ENCODE measurements at places on chromosomes 1 and 21. TPM values are rescaled to one million over a fixed set of nuclear protein-coding genes. Genes with fewer than 3 reads are reported as not detected.

KCNQ4 gene
- 4.1 TPM for total RNA-seq

ZNF648 gene
- 0.27 TPM for total RNA-seq

DNA sequence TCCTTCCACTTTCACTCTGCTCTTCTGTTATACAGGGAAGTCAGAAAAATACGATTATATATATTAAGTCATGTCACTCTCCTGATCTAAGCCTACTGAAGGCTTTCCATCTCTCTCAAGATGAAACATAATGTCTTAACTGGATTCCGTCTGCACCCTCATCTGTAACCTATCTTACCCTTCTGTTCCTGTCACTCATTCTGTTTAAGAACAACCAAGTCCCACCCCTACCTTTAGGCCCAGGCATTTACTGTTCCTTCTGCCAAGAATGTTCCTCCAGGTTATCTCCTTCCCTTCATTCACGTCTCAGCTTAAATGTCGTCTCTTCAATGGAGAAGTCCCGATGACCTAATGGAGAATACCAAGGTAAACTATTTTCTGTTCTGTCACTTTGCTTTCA is 1802.4 kb downstream of the MRPL39 start:
- H3K36me3 ChIP-seq: no peaks in the 10 kb centered on the region
- DNase-seq: no peak
- H3K4me1 ChIP-seq: no peaks in the 10 kb centered on the region
- H3K4me3 ChIP-seq: no peak overlapping the region
- H3K27ac ChIP-seq: no peak overlapping the region

- no peaks in the 10 kb centered on the region for H3K27me3 ChIP-seq
- H3K27ac ChIP-seq: peak within 1 kb of the TSS; percentile 57
- H3K4me3 ChIP-seq: peak within 1 kb of the TSS; percentile 34
- H3K36me3 ChIP-seq: no peaks in the 10 kb centered on the region
Measured at GRCh38 chr1:196651637-196652215, at the start of gene CFH. CFH (plus strand) TSS chr1:196652043; CDS start chr1:196652118, 75 bp downstream.

DNA sequence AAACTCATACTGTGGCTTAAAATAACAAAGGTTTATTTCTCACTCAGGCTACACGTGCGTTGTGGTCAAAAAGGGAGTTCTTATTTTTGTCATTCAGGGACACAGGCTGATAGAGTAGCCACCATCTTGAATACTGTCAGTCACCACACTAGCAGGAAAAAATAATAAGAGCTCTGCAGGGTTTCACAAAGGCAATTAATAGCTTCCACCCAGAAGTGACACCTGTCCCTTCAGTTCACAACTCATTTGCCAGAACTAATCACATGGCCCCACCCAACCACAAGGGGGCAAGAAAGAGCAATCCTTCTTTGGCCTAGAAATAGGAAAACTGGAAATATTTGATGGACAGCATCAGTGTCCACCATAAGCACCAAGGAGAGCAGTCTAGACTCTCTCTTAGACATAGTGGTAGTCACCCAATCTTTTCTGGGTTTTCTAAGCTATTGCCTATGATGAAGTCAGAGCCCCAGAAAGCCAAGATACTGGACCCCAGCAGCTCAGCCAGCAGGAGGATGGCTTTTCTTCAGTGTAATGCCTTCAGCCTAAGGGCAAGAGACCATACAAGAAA is 8.2 kb downstream of the HAPLN2 start:
- no peak overlapping the region for H3K4me3 ChIP-seq
- peaks cover 3% of the 10 kb centered on the region for H3K4me1 ChIP-seq
- H3K27me3 ChIP-seq: peaks cover 9% of the 10 kb centered on the region
- H3K36me3 ChIP-seq: no peaks in the 10 kb centered on the region

DNA sequence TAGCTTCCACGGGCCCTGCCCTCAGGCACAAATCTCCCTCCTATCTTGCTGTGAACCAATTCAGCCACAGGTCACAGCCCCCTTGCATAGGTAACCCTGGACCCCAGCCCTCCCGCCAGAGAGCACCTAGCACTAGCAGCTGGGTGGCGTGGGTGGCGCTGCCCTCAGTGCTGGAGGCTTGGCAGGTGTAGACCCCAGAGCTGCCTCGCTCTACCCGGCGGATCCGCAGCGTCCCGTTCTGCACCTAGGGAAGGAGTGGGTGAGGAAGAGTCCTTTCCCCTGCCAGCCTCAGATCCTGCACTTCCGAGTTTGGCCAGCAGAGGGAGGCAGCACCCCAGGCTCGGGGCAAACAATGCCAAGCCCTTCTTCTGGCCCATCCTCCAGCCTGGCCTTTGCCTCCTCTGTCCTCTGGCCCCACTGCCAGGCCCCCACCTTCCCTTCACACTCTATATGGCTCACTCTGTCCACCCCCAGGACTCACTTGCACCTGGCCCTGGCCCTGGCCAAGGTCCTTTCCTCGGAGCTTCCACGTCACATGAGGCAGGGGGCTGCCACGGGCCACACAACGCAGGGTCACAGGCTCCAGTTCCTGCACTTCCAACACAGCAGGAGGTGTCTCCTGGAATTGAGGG is 9.0 kb downstream of the IGSF9 start:
- H3K4me3 ChIP-seq: no peak overlapping the region
- H3K27ac ChIP-seq: no peak overlapping the region
- peaks cover 22% of the 10 kb centered on the region for H3K4me1 ChIP-seq
- peak; percentile 68 for DNase-seq

GRCh38 chr1:147493349-147493748 is 48.0 kb upstream of the BCL9 start:
- H3K36me3 ChIP-seq: no peaks in the 10 kb centered on the region
- no peak overlapping the region for H3K4me3 ChIP-seq
- no peaks in the 10 kb centered on the region for H3K4me1 ChIP-seq
- peaks cover 2% of the 10 kb centered on the region for H3K27me3 ChIP-seq
- no peak for DNase-seq
- H3K27ac ChIP-seq: no peak overlapping the region

DNA sequence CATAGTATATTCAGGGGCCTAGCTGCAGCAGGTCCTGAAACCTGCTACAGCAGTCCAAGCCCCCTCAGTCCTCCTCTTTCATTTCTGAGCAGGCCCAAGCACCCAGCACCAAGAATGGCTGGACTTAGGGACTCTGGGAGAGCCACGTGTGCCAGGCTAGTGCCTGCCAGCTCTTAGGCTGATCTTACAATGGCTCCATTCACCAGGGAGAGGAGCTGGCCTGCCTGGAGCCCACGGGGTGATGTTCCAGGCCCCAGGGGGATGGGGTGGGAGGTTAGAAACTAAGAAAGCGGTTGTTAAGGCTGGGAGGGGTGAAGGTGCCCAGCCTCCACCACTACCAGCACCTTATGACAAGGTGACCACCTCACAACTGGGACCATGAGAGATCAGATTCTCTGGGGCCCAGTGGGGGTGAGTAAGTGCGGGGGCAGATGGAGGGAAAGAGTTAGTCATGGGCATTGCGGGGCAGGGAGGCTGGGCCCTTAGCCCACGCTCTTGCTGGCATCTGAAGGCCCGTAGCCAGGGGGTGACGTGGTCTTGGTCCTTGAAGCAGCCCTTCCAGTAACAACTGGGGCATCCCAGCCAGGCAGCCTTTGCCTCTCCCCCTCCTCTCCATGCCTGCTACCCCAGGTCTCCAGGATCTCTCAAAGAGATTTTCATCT is 30.3 kb upstream of the CLIC4 start:
- no peak overlapping the region for H3K27ac ChIP-seq
- no peak overlapping the region for H3K4me3 ChIP-seq
- no peaks in the 10 kb centered on the region for H3K27me3 ChIP-seq
- peaks cover 2% of the 10 kb centered on the region for H3K4me1 ChIP-seq
- H3K36me3 ChIP-seq: no peaks in the 10 kb centered on the region

GRCh38 chr1:107132780-107133179 is 8.1 kb upstream of the NTNG1 start:
- no peak for DNase-seq
- no peaks in the 10 kb centered on the region for H3K27me3 ChIP-seq
- no peak overlapping the region for H3K4me3 ChIP-seq
- H3K27ac ChIP-seq: no peak overlapping the region

- no peaks in the 10 kb centered on the region for H3K36me3 ChIP-seq
- no peaks in the 10 kb centered on the region for H3K4me1 ChIP-seq
- H3K27me3 ChIP-seq: no peaks in the 10 kb centered on the region
Measured at GRCh38 chr1:178396789-178397188, 100.0 kb downstream of the CLEC20A start.

DNA sequence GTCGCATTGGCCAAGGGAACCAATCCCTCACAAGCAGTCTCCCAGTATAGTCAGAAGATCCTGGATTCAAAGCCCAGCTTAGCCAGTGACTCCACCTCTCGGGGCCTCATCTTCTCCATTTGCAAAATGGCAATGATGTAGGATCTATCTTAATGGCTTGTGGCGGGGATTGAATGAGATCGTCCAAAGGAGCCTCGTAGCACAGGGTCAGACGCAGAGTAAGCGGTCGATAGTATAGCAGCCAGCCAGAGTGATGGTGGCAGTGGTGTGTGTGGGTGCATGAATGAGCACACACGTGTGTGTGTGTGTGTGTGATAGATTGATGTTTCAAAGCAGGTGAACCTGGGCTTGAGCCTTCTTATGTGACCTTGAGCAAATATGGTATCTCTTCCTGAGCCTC is 79.8 kb upstream of the WNT4 start:
- no peak overlapping the region for H3K27ac ChIP-seq
- no peaks in the 10 kb centered on the region for H3K36me3 ChIP-seq
- H3K27me3 ChIP-seq: peaks cover 86% of the 10 kb centered on the region

DNA sequence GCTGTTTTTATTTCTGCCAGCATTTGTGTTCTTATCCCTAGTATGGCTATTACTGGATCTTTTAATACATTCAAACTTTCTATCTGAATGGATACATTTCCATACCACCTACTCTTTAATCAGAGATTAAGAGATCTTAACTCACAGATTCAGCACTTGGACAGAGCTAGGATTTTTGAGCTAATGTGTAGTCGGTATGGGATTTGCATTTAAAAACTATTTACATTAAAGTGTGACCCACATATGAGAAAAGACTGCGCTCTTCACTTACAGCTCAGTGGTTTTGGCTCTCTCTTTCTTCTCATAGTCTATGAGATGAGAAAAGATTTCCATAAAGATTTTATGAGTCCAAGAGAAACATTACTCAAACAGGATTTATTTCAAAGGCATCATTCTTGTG is 16.4 kb downstream of the HMGB4 start:
- no peak for DNase-seq
- no peak overlapping the region for H3K4me3 ChIP-seq
- no peaks in the 10 kb centered on the region for H3K4me1 ChIP-seq
- no peak overlapping the region for H3K27ac ChIP-seq

DNA sequence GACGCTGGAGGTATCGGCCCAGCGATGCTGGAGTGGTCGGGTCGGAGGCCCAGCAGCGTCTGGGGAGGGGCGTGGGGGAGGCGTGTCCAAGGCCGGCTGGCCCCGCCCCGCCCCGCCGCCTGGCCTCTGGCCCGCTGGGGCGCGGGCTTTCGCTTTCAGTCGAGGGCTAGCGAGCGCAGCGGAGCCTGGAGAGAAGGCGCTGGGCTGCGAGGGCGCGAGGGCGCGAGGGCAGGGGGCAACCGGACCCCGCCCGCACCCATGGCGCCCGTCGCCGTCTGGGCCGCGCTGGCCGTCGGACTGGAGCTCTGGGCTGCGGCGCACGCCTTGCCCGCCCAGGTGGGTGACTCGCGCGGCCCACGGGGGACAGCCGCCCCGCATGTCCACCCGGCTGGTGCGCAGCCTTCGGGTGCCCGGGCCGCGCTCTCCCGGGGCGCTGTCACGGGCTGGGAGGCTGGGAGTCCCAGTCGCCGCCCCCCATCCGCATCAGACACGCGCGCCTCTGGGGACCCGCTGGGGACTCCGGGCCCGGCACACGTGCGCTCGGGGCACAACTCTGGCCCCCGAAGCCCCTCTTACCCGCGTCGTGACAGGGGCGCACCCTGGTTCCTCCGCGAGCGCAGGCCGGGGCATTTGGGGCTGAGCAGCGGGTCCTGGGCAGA is at the start of gene TNFRSF1B:
Gene TNFRSF1B, plus strand, starts transcription at position 158 of the 659 bp plus-strand sequence. Its CDS starts 101 bp downstream, at position 259.
- peak within 1 kb of the TSS; percentile 52 for H3K4me3 ChIP-seq
- peaks cover 10% of the 10 kb centered on the region for H3K36me3 ChIP-seq
- no peaks in the 10 kb centered on the region for H3K27me3 ChIP-seq
- peak; percentile 92 for DNase-seq

DNA sequence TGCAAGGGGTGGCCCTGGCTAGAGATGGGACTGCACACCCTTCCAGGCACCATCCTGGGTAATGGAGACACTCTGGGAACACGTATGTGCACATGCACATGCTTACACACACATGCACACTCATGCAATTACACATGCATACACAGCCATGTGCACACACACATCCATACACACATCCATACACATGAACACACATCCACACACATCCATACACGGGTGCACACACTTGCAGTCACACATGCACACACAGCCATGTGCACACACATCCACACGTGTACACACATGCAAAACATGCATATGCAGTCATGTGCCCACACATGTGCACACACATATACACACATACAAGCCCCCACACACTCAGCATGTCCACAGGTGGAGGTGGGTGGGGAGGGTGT is 22.3 kb upstream of the POFUT2 start:
- no peaks in the 10 kb centered on the region for H3K36me3 ChIP-seq
- no peak overlapping the region for H3K27ac ChIP-seq
- peaks cover 20% of the 10 kb centered on the region for H3K4me1 ChIP-seq
- DNase-seq: no peak
- no peak overlapping the region for H3K4me3 ChIP-seq

DNA sequence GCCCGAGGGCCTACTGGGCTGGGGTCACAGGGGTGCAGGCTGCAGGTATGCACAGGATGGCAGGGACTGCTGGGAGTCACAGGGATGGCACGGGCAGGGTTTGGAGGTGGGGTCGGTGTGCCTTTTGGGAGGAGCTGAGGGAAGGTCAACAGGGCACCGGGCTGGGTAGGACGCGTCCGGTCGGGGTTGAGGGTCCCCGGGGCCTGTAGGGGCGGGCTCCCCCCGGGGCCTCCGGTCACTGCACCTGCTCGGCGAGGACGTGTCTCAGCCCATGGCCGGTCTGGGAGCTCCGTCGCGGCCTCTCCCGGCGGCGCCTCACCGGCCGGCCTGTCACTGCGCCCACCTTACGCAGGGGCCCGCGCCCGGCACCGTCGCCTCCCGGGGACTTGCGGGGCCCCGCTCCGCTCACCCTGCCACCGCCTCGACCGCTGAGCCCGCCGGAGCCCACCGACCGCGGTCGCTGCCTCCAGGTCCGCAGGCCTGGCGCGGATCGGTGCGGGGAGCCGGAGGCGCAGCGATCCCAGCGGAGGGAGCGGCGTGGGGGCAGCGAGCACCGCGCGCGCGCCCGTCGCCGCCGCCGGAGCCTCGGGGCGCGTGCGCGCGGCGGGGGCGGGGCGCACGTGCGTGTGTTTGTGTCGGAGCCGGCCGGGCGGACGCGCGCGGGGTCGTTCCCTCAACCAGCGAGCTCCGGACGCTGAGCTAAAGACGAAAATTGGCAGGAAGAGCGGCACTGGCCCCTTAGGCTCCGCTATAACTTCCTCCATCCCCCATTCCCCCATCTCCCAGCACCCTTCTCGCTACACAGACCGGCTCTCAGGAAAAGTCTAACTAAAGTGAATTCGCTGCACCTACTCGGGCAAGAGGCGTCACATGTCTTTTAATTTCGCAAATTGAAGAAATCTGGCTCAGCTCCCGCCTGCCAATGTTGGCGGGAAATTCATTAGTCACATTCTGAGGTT is at the start of gene AMIGO1:
Gene AMIGO1, minus strand, starts transcription at position 552 of the 959 bp plus-strand sequence. CDS start 815 bp downstream, outside the sequence.
- DNase-seq: peak; percentile 87
- peaks cover 45% of the 10 kb centered on the region for H3K27me3 ChIP-seq
- no peaks in the 10 kb centered on the region for H3K4me1 ChIP-seq
- H3K36me3 ChIP-seq: no peaks in the 10 kb centered on the region
- H3K4me3 ChIP-seq: peak within 1 kb of the TSS; percentile 48
- no peak within 1 kb of the TSS for H3K27ac ChIP-seq

GRCh38 chr1:15056515-15057285 is 96.8 kb upstream of the TMEM51 start:
- no peaks in the 10 kb centered on the region for H3K27me3 ChIP-seq
- H3K4me3 ChIP-seq: no peak overlapping the region
- DNase-seq: peak; percentile 34
- H3K4me1 ChIP-seq: no peaks in the 10 kb centered on the region
- no peak overlapping the region for H3K27ac ChIP-seq
